T-helper 1 cell (primary cell): ENCODE measurements at places on chromosomes 3 and 15.

- DNase-seq = no peak
These were observed 64.7 kb downstream of the RGMA start for GRCh38 chr15:93024293-93024692.

GRCh38 chr15:75023181-75023871 lies at the start of gene PPCDC:
TSS of gene PPCDC (plus strand) at chr15:75023590. CDS start at chr15:75028319, 4,729 bp downstream.
- peak; percentile 88 for DNase-seq

DNA sequence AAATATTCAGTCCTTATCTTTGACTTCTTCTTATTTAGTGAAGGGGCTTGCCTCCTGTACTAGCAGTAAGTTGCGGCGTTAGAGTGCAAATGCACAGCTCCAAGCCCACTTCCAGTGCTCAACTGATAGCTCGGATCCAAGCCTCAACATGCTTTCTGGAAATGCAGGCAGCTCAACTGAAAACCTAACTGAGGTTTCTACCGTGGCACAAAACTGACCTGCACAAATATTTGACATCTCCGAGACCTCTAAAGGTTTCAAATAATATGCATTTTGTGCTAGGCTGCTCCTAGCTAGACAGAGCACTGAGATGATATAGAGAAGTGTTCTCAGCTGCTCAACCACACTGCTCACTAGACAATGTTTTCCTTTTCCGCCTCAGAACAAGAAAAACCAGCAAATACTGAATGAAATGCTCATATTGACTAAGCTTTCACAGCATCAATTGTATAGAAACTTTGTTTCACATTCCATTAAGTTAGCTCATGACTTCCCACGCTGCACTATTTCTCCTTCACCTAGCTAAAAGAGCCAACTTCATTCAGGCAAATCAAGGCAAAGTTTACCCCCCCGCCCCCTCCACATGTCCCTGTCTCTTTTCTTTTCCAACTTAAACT lies 822 bp downstream of the ZNF385D start:
- DNase-seq = no peak

- no peak for DNase-seq
These were observed 36.4 kb upstream of the SLCO2A1 start for GRCh38 chr3:134066158-134066541.

DNA sequence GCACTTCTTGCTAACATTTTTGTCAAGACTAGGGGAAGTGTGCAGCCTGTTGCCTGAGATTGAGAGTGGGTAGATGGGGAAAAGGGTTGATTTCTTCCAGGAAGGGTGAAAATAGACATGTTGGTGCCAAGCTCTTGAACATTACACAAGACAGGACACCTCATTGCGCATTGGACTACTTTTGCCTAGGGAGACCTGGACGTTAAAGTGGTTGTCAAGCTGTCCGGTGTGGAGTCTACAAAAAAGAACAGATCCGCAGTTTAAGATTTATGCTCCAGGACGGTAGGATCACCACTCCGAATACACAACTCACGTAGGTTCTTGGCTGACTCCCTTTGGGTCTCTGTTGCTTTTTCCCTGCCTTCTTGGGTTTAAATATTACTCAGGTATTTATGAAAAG lies 56.3 kb upstream of the LRIG1 start:
- DNase-seq = no peak

GRCh38 chr3:107643038-107643883 lies 120.5 kb downstream of the BBX start:
- no peak for DNase-seq

GRCh38 chr3:8298021-8298954 lies 203.3 kb upstream of the LMCD1 start:
- DNase-seq = no peak

DNA sequence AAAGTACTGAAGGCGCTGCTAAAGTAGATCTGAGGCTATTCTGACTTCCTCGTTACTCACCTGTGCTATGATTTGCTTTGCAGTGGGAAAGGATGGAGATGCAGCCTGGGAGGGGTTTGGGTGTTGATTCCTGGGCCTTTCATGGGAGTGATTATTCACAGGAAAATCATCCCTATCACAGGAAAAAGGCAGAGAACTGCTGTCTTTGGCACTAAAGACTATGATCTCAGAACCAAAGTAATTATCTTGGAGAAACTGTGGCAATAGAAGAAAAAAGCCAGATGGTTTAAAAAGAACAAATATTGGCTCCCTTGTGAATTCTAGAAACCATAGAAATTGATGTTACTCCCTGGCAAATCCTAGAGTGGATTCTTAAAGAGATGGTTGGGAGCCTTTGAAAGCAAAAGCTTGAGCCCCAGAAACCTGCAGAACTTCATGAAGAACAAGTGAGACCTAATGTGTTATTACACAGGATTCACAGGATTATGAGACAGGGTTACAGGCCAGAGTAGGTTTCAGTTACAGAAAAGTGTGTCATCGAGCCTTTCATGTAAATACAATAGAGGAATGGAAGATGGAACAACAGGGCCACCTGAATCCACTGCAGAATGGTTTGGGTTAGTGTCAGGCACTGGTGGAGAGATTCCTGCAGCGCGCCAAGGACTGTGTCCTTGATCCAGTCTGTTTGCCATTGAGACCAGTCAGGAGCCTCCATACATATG lies 85.7 kb downstream of the OXNAD1 start:
- no peak for DNase-seq

DNA sequence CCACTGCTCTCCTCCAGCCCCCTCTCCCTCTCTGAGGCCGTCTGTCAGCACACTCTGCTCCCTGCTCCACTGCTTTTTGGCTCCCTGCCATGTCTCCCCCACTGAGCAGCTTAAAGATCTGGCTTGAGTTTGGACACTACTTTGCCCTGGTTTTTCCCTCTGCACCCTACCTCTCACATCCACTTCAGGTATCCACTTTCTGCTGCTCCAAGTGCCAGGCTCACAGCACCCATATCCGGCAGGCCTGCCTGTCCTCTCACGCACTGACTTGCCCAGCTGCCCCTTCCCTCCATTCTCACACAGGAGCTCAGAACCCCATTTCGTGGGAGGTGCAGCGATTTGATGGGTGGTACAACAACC lies 3.7 kb downstream of the DUOX1 start:
- no peak for DNase-seq
